ENCODE measurements at places on chromosomes 2 and 18.

DNA sequence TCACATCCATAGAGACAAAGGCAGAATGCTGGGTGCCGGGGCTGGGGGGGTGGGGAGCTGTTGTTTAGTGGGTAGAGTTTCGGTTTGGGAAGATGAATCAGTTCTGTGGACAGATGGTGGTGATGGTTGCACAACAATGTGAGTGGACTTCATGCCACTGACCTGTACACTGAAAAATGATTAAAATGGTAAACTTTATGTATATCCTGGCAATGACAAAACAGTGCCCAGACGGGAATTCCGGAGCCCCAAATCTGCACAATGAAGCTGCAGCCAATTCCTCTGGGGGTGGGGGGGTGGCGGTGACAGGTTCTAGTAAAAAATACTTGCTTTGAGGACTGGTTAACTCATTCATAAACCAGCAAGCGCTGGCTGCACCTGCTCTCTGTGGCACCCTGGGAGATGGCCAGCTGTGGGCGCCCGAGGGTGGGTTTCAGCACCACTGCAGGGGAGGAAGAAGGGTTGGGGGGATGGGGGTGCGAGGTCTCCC is 81.8 kb upstream of the HPCAL1 start:
- no peak for DNase-seq

GRCh38 chr2:235230821-235231601 is 262.8 kb upstream of the AGAP1 start:
- no peak for DNase-seq

- no peak for DNase-seq
Measured at GRCh38 chr18:984004-984403, 79.3 kb downstream of the ADCYAP1 start.

DNA sequence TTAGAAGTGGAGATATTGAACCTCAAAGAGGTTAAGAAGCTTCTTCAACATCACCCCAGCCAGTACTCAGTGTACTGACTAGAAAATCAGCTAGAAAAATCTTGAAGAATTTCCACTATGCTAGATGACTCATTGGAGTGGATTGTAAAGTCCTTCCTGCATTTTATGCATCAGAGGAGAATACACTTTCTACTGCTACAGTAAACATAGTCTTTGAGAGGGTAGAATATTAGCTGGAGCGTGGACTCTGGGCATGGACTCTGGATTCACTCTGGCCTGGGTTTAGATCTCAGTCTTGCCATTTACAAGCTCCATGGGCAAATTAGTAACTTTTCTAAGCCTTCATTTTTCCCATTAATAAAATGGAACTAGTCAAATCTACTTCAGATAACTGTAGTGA is 215.9 kb downstream of the IRS1 start:
- no peak for DNase-seq

DNA sequence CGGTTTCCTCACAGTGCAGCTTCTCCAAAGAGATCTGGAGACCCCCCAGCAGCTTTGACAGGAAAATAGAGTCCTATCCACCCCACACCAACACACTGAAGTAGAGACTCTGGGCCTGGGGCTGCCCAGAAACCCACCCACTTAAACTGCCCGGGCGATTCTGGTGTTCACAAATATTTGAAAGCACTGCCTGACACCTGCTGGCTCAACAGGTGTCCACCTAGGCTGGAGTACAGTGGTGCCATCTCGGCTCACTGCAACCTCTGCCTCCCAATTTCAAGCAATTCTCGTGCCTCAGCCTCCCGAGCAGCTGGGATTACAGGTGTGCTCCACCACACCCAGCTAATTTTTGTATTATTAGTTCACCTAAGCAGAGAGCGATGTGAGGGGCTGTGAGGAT is 5.3 kb downstream of the STEAP3 start:
- no peak for DNase-seq

GRCh38 chr18:62165583-62165982 is 21.3 kb downstream of the PIGN start:
- DNase-seq: no peak

DNA sequence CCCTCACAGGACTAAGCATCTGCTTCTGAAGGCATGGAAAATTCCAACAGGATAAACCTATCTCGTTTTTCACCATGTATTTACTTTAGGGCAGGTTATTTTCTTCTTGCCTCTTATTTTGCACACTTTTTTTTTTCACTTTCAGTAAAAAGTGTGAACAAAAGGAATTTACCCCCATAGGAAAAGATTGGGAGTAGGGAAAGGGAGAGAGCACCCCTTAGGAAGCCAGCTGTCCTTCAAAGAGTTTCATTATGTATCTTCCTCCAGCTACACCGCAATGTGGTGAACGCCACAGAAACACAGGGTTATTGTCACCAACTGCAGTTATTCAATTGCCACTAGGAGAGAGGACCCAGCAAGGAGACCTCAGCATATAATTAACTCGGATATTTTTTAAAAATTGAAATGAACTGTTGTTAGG is 286.2 kb upstream of the VRK2 start:
- no peak for DNase-seq

DNA sequence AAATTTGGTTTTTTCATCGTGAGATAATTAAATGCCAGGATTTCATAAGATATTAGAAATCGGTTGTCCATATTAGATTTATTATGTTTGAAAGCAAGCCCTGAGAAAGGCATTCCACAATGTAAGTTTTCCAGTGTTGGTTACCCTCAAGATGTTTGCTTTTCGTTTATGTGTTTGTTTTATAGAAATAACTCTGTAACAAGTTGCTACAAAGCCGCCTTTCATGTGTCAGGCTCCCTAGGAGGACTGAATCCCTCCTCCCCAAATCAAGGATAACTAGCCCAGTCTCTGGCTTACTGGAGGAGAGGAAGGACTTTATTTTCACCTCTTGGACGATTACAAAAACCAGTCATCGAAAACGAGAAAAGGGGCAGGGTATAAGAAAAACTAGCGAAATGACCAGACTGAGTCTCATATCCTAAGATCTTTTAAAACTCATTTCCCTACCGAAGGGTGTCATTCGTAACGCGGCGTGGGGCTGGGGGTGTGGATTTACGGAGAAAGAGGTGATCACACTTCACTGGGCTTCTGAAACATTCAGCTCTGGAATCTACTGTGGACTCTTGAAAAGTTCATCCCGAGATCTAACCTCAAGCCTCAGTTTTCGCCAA is 1.0 kb upstream of the PEX13 start:
- DNase-seq: no peak

GRCh38 chr2:202102425-202103000 is 29.5 kb downstream of the KIAA2012 start:
- no peak for DNase-seq

DNA sequence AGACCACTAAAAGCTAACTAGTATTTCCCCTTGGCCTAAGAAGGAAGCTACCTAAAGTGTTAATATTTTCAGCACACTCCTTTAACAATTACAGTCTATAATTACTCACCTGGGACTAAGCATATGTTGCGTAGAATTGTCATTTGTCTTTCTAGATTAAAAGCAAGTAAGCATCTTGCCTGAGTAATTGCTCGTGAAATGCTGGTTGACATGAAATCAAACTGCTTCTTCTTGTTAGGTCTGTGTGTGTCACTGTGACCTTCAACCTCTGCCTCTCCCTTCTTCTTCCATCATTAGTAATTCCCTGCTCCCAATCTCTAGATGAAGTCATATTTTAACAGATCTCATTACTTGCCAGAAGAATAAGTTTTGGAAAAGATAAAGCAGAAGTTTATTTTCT is 212.2 kb downstream of the XIRP2 start:
- no peak for DNase-seq

All from suprapubic skin (tissue), 4 donors.